B cell (primary cell): ENCODE measurements at places on chromosomes 4 and X. TPM values are rescaled to one million over a fixed set of nuclear protein-coding genes. Genes with fewer than 3 reads are reported as not detected.

- no peak overlapping the region for H3K4me3 ChIP-seq
- H3K4me1 ChIP-seq = no peaks in the 10 kb centered on the region
- H3K27ac ChIP-seq = no peak overlapping the region
- H3K27me3 ChIP-seq = no peaks in the 10 kb centered on the region
Observed at GRCh38 chr4:181119186-181119585, 1124.0 kb upstream of the TENM3 start.

Gene FGF13
- not detected in 2 replicates for total RNA-seq

DNA sequence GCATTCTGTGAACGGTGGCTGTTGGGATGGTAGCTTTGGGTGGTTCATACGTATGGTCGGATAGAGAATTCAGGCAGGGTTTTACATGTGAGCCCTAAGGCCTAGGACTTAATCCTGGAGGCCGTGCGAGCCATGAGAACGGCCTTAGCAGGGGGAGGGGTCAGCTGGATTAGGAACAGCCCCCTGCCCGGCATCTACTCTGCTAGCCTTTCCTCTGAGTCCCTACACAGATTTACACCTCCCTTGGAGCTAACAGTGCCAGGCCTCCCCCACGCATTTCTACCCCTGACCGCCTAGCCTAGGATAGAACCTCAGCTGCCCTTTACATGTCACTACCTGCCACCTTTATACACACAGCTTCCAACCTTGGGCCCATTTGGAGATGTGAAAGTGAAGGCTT is 7.1 kb downstream of the PRAF2 start:
- no peak overlapping the region for H3K27ac ChIP-seq
- DNase-seq = no peak
- no peak overlapping the region for H3K4me3 ChIP-seq
- H3K27me3 ChIP-seq = no peaks in the 10 kb centered on the region
- no peaks in the 10 kb centered on the region for H3K4me1 ChIP-seq

DNA sequence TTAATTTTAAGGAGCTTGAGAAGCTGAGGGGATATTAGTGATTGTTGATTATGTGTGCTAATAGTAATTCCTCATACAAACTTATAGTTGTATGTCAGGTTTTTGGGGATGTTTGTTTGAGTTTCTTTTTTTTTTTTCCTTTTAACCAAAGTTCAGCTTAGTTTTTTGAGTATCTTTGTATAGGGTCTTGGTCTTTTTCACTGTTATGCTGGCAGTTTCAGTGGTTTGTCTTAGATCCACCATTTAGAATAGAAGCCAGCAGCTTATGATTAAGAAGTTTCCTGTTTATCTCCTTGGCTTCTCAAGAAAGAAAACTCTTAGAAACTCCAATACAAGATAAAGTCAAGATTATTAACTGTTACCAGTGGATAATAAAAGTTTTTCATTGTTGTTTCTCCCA is 16.1 kb downstream of the CPEB2 start:
- H3K4me3 ChIP-seq = no peak overlapping the region
- peaks cover 5% of the 10 kb centered on the region for H3K4me1 ChIP-seq
- H3K27ac ChIP-seq = peak overlapping the region; percentile 36
- H3K27me3 ChIP-seq = no peaks in the 10 kb centered on the region
- peaks cover 16% of the 10 kb centered on the region for H3K36me3 ChIP-seq
- DNase-seq = no peak

Gene SGMS2
- not detected in 2 replicates for total RNA-seq

Gene TRIM61
- 2.2 and 2.3 TPM in 2 replicates for total RNA-seq

GRCh38 chr4:110967936-110968335 is 345.1 kb upstream of the PITX2 start:
- no peak overlapping the region for H3K27ac ChIP-seq
- H3K4me3 ChIP-seq = no peak overlapping the region
- H3K36me3 ChIP-seq = no peaks in the 10 kb centered on the region
